Body of pancreas (tissue), 4 donors: ENCODE measurements at places on chromosomes 3 and 15. TPM values are rescaled to one million over a fixed set of nuclear protein-coding genes. Genes with fewer than 3 reads are reported as not detected.

- no peak for DNase-seq
Measured at GRCh38 chr3:15300323-15301078, 31.9 kb downstream of the SH3BP5 start.

- DNase-seq, result no peak
Measured at GRCh38 chr3:62995119-62995518, 119.9 kb upstream of the CADPS start.

GRCh38 chr3:37588758-37589157 lies 272.9 kb upstream of the CTDSPL start:
- no peak for DNase-seq

Gene PLSCR5
- not detected for total RNA-seq

GRCh38 chr3:115632026-115632425 lies 8.7 kb downstream of the GAP43 start:
- no peak for DNase-seq

Gene H1-8
- not detected for total RNA-seq

Gene FEZF2
- not detected for total RNA-seq

Gene CLDN11
- 5.6 TPM for total RNA-seq

DNA sequence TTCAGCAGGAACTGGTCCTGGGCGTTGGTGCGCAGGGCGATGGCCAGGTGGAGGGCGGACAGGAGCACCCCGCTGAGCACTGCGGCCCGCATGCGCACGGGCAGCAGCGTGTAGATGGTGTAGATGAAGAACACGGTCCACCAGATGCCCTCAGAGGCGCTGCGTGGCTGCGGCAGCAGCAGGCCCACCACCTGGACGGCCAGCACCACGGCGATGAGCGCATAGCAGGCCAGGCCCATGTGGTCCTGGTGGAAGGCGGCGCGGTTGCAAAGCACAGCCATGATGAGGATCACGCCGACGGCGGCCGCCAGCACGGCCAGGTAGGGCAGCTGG lies 1.5 kb downstream of the ADCY5 start:
- DNase-seq, result no peak

DNA sequence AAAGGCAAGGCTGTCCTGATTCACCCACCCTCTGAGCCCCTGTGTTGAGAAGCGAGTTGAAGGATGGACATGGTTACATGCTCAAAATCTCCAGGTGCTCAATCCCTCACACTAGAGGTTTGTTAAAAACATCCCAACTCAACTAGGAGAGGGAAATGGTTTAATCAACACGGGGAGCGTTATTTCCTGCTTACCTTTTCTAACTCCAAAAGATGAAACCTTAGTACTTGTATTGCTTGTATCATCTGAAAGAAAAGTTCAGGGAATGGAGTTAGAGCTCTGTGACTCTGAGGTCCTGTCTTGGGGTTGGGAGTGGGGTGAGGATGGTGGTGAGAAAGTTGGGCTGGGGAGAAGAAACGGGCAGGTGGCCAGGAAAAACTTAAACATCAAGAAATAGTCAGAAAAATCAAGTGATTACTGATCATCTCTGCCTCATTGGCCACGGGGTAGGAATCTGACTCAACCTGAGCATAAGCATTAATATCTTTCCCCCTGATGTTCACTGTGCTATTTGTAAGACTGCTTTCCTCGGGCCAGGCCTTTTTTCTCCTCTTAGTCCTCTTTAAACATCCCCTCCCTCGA lies 5.9 kb downstream of the MEIS2 start:
- no peak for DNase-seq
